ENCODE measurements at places on chromosomes 2 and 18.

- DNase-seq, result no peak
Observed at GRCh38 chr2:166468124-166469024, 25.7 kb downstream of the SCN7A start.

GRCh38 chr2:78011251-78011650, 489.1 kb upstream of the LRRTM4 start:
- no peak for DNase-seq

GRCh38 chr2:210055825-210056224, 53.4 kb downstream of the RPE start:
- DNase-seq, result no peak

GRCh38 chr2:212929116-212929515, 222.3 kb downstream of the IKZF2 start:
- no peak for DNase-seq

- DNase-seq, result no peak
Observed at GRCh38 chr2:227783404-227784138, 30.1 kb upstream of the CCL20 start.

GRCh38 chr2:36650031-36650829, 46.3 kb upstream of the VIT start:
- DNase-seq, result no peak
